AG04449 (cell line): ENCODE measurements at places on chromosomes 3 and 15.

DNA sequence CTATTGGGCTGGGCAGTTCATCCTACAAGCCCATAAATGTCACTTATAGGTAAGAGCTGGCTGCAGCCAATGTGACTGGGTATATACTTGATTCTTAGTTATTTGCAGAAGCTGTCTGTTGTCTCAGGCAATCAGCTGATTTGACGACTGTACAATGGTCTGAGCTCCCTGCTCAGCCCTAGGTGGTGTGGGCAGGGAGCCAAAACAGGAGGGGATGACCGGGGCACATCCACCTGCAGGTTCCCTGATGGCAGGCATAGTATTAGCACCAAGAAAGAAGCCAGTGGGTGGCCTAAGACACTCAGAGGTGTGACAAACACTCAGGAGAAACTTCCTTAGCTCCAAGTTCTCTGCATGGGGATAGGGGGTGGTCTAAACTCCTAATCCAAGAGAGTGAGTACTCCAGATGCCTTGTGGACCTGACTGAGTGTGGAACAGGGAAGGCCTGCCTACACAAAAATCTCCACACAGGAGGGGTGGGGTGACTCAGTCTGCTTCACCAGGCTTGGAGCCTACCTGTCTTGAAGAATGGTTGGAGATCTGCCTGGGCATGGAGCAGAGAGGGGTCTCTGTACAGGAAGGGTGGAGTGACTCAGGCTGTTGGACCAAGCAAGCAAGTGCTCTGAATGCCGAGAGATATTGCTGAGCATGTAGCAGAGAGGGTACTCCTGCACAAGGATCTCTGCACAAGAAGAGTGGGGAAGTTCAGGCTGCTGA, 690.4 kb upstream of the NAALADL2 start:
- DNase-seq, result no peak

- no peak for DNase-seq
These were observed 366.8 kb upstream of the KCNMB2 start for GRCh38 chr3:178169421-178169820.

GRCh38 chr15:72011302-72011942, 106.5 kb downstream of the MYO9A start:
- DNase-seq, result no peak

DNA sequence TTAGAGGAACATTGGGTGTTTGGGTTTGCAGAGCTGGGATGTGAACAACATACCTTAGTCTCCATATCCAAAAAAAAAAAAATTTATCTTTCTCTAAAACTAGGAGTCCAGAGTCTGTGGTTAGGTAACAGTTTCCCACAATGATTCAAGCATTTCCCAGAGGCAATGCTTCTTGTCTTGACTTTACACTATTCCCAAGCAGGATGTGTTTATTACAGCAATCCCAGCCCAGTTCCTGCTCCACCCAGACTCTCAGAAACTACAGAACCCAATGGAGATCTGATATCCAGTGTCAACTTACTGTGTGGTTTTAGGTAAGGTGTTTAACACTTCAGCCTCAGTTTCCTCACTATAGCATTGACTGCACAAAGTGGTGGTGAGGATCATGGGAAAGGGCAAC, 2.3 kb upstream of the C3orf62 start:
- no peak for DNase-seq

- DNase-seq, result no peak
These were observed 290.1 kb upstream of the CHRNA7 start for GRCh38 chr15:31740203-31740602.

DNA sequence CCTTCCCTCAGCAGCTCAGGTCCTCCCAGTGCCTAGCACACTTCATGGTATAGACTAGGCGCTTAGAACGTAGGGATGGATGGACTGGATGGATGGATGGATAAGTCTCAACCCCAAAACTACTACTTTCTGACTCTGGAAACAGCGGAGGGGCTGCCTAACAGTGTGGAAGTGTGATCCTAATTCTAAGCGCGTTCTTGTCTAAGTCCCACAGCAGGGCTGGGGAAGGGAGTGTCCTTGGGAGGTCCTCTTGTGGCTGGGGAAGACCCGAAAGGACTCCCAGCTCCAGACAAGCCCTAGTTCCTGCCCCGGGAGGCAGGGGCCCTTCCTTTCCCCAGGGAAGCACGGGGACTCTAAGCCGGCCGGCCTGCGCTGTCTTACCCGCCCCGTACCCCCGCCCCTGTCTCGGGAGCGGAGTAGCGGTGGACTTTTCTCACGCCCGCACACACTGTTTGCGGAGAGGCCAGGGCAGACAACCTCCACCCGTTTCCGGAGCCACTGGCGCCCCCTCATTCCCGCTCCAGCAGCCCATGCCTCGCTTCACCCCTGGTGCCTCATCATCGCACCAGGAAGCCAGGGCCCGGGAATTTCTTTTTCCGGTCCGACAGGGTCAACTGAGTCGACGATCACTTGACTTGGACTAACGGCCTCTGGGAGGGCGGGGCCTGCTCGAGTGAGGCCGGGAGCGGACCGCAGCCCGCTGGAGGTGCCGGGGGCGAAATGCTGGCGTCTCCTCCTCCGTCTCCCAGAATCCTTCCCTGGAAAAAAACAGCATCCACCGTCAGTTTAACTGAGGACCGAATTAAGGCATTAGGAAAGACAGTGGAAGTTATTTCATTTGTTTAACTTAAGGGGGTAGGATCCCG, 133.3 kb downstream of the TBC1D2B start:
- DNase-seq, result no peak

DNA sequence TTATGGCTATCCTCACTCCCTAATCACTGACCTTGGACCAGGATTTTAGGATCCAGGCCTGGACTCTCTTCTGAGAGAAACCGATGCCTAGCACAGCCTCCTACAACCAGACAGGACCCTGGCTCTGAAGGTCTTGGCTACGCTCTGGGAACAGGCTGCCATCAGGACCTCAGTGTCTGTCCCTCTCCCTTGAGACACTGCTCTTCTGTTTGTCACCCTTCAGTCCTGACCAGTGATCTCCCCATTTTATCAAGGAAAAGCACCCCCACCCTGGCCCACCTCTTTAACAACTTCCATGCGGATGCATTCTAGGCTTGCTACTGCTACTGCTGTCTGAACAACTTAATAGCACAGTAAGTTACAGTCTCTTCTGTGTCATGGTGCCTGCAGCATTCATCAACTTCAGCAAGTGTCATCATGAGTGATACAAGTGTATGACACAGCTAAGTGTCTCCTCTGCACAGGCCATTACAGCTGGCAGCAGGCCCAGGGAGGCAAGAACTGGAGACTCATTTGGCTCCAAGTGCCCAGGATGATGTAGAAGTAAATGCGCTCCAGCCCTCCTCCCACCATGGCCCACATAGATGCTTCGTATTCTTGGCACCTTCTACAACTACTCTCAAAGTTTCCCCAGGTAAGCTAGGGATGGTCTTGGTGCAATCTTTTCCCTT, 302.4 kb downstream of the EPHB1 start:
- no peak for DNase-seq

DNA sequence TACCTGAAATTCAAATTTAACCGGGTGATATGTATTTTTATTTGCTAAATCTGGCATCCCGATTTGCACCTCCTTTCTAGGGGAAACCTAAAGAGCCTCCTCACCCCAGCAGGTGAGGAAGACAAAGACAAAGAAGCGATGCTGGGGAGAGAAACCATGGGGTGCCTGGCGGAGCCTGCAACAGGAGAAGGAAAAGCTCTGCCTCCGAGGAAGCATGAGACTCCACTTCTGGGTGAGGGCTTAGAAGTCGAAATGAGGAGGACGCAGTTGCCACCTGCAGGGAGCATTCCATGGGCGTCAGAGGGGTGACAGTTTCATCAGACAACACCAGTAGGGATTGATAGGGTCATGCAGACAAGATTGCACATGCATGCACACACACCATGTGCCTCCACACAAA, 30.5 kb upstream of the LYZL4 start:
- no peak for DNase-seq

DNA sequence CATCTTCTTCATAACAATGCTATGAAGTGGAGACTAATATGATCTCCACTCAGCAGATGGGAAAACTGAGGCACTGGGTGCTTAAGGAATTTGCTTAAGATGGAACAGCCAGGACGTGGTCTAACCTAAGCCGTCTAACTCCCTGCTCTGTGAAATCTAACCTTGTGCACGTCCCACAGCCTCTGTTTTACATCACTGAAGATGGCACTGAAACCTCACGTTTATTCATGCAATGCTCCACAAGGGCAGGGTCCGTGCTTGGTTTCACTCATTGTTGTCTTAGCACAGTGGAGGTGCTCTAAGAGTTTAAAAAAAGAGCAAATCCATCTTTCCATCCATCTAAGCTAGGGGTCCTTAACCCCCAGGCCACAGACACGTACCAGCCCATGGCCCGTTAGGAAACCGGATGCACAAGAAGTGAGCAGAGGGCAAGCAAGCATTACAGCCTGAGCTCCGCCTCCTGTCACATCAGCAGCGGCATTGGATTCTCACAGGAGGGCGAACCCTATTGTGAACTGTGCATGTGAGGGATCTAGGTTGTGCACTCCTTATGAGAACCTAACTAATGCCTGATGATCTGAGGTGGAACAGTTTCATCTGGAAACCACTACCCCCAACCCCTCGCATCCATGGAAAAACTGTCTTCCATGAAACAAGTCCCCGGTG, 118.0 kb downstream of the FOXP1 start:
- no peak for DNase-seq

DNA sequence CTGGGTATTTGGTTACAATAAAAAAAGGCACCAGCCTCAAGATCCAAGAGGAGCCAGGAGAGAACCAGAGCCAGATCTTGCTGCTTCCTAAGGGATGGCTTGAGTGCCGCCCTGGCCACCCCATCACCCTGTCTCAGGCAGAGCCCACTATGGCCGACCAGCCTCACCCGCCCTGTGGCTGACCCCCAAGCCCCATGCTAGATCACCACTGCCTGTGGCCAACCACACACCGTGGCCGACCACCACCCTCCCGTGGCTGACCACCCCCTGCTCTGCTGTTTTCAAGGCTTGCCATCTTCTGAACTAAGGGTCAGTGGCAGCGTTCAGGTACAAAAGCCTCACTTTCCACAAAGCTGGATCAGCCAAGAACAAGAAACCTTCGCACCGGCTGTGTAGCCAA, 12.0 kb downstream of the CSPG5 start:
- no peak for DNase-seq

DNA sequence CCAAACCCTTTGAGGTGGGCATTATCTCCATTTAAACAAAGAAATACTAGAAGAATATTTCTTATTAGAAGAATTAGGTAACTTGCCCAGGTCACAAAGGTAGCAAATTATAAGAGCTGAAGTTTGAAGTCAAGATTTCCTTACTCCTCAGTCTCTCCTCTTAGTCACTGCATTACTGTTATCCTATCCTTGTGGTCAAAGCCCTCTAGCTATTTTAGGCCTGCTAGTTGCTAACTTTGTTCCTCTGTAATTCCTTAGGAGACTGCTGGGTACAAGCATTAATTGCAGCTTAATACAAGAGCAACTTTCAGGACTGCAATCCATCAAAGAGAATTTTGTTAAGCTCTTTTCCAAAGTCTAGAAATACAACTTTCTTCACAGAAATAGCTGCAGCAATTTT, 528.2 kb downstream of the ZIC1 start:
- peak; percentile 16 for DNase-seq

DNA sequence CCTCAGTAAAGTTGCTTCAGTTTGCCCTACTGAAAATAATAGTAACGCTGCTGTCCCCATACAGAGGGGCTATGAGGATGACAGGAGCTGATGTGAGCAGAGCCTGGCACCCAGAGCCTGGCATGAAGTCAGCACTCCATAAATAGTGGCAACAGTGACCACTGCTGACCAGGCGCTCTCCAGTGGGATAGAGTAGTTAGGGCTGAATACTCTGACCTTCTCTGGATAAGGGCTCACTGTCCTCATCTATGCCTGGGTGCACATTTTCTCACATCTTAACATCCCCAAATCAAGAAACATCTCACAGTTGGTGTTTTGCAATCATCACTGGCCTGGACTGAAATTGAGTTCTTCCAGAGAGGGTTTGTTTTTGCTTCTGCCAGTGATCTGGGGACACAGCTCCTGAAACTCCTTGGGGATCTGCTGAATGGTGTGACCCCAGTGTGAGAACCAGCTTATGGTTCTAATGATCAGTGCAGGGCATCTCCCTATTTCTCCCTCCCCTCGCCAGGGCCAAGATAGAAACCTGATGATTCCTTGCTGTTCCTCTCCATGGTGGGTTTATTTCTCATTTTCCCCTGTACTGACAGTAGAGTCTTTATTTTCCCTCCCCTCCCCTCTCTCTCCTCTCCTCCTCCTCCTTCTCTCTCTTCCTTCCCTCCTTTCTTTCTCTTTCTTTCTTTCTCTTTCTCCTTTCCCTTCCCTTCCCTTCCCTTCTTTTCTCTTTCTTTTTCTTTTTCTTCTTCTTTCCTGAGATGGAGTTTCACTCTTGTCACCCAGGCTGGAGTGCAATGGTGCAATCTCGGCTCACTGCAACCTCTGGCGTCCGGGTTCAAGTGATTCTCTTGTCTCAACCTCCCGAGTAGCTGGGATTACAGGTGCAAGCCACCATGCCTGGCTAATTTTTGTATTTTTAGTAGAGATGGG, 3.5 kb upstream of the PCSK6 start:
- DNase-seq, result no peak

GRCh38 chr3:67106874-67107273, 108.8 kb downstream of the KBTBD8 start:
- DNase-seq, result no peak

GRCh38 chr3:101828691-101829436, 20.4 kb upstream of the NFKBIZ start:
- no peak for DNase-seq
